ENCODE measurements at places on chromosomes 4 and X.

GRCh38 chrX:135707880-135708279 is 5.6 kb upstream of the CT45A1 start:
- peak; percentile 3 for DNase-seq

- no peak for DNase-seq
These were observed 78.6 kb upstream of the FAM9A start for GRCh38 chrX:8879750-8880149.

DNA sequence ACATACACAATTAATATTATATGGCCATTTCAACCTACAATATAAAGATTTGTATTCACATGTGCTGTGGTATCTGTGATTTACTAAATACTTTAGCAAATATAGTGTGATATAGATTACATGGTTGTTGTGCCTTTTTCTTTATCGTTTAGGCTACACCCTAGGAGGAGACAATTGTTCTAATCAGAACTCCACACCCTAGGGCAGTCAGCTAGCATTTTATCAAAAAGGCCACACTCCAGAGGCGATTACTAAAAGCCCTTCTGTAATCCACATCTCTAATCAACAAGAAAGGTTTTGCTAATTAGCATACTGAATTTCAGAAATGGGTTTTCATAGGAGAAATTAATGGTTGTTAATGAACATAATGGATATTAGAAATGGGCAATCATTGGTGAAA is 319.5 kb upstream of the NOCT start:
- DNase-seq, result no peak

GRCh38 chrX:39121903-39122302 is 320.6 kb downstream of the MID1IP1 start:
- DNase-seq, result no peak

GRCh38 chrX:40083120-40083978 is 14.4 kb downstream of the BCOR start:
- peak; percentile 58 for DNase-seq

GRCh38 chr4:6802025-6802424 is 19.5 kb downstream of the KIAA0232 start:
- DNase-seq, result no peak

DNA sequence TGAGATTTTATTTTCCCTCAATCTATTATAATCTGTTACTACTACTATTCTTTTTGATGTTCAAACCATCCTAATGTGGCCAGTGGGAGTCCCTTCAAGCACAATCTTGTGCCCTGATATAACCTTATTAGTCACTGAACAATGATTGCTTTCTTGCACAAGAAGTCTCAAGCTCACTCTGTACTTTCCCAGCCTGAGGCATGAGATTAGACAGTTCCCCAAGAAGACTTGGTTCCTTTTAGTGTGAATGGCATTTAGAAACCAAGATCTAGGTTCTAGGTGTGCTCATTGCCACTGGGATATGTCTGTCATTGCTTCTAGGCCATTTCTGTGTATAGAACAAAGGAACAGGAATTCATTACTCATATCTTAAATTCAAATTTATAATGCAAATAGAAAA is 28.0 kb upstream of the RBM41 start:
- no peak for DNase-seq

DNA sequence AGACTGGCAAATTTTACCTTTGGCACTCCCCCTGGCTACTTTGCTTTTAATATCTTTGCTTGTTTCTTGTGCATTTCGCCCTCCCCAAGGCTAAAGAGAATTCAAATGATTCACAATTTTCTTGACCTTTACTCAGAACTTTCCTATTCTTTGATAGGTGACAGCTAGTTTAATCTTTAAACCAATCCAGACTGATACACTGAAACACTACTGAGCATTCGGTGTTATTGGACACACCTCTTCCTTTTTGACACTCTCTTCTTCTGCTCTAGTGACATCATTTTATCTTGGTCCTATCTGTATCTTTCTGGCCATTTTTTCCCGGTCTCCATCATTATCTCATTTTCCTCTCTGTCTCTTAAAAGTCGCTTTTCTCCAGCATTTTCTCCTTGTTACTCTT is 103.1 kb downstream of the IL1RAPL2 start:
- DNase-seq, result no peak

- no peak for DNase-seq
These were observed 34.3 kb downstream of the ENPEP start for GRCh38 chr4:110510277-110510676.

GRCh38 chrX:39149761-39150160 is 348.5 kb downstream of the MID1IP1 start:
- DNase-seq, result peak; percentile 79

DNA sequence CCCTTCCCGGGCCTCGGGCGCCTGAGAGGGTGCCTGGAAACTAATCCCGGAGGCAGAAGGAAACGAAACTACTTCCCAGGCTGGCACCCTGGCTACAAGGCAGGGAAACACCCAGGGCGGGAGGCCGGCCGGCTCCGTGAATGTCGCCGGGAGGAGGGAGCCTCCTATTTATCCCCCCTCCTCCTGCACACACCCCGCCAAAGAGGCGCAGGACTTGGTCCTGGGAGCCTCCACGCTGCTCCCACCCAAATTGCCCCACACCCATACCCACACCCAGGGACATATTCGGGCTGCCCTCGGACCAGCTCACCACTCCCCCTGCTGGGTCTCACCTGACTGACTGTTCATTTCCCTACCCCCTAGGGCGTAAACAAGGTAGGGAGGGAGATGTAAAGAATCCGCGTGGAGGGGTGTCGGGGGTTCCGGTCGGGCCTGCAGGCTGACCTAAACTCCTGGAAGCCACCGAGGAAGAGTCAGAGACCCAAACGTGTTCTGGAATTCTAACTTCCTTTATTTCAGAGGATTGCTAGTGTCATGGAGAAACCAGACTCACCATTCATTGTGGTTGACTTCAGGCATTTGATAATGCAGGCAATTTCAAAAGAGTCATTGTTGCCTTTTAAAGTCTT is at the start of gene BTC:
BTC (minus strand) TSS at position 142 of the 629 bp plus-strand sequence. CDS start 198 bp downstream, outside the sequence.
- no peak for DNase-seq

DNA sequence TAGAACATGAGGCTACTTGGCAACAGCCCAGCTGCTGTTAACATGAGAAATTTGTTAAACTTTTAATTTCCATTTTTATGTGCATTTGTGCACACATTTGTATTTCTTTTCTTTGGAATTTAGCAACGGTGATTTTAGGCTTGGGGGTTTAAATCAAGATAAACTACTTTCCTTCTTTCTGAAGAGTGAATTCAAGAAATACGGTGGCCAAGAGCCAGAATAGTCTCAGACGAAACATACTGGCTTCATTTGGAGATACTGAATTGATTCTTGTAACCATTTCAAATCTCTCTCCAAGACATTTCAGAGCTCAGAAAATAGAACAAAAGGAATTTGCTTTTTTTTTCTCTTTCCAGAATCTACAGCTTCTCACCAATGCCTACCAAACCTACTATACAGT is 134.1 kb upstream of the SCML1 start:
- DNase-seq, result no peak

DNA sequence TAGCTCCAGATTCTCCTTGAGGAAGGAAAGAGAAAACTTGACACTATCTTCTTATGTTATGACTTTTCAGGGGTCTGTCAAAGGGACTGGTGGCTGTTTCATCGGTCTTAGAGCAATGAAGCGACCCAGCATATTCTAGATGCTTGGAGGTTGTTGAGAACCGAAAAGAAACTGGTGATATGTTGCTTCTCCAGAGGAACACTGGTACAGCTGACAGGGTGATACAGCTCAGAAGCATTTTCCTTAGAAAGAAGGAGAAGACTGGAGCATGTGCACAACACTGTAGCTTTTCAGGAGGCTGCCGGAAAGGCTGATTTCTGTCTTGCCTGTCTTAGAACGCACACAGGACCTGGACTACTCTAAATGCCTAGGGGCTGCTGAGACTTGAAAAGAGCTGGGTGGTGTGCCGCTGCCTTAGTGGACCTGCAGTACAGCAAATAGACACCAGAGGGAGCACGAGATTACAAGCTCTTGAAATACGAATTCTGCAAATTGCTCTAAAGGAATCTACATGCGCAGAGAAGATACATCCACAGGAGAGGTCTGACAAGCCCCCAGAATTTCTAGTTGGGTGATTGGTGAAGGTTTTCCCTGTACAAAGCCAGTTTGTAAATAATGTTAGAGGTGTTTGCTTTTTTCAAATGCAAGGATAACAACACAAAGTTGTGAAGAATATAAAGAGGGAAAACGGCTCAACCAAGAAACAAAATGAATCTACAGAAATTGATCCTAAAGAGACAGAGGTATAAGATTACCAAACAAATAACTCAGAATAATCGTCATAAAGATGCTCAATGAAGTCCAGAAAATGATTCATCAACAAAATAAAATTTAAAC is 223.1 kb upstream of the DMD start:
- peak; percentile 77 for DNase-seq

DNA sequence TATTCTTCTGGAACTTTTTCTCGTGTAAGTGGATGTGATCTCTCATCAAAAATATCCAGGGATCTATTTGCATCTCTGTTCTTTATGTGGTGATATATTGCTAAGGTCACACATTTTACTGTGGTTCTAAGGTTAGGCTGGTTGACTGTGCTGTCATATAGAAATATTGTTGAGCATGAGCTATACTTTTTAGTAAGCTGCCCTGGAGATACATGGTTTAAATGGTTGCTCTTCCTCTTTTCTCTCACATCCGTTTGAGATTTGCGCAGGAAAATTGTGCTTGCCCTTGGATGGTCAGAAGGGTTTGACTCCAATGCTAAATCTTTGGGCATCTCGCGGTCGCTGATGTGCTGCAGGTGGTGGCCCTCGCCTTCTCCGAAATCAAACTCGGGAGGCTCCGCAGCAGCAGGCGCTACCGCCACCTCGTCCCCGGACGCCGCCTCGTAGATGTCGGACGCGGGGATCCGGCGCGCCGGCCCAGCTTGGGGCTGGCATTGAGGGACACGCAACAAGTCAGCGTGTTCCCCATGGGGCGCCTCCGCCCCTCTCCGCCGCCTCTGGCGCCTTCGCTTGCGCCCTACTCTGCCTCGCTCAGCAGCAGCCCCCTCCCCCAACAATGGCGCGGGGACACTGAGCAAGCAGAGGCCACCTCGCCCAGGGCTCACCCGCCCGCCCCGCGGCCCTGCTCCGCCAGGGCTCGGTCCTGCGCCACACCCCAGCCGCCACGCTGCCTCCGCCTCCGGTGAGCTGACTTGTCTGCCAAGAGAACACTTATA is 154.5 kb downstream of the MSN start:
- DNase-seq, result peak; percentile 49

DNA sequence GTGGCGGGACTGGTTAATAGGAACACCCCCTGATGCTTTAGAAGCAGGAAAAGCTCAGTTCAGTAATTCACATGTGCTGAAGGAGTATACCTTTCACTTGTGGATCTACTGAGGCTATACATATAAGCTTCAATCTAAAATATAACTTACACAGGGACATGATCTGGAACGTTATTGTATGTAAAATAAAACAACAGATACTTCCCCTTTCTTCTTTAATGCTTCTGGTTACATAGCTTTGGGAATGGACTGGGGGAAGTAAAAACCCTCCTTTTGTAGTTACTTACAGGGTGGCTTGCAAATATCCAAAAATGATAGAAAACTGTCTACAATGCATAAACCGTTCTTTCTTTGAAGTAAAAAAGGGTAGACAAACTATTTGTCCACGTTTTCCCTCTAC is 1.9 kb downstream of the FGG start:
- no peak for DNase-seq

- DNase-seq, result no peak
These were observed 434.3 kb upstream of the RASGEF1B start for GRCh38 chr4:81905971-81906370.
